ENCODE measurements at places on chromosomes 1 and 21.

DNA sequence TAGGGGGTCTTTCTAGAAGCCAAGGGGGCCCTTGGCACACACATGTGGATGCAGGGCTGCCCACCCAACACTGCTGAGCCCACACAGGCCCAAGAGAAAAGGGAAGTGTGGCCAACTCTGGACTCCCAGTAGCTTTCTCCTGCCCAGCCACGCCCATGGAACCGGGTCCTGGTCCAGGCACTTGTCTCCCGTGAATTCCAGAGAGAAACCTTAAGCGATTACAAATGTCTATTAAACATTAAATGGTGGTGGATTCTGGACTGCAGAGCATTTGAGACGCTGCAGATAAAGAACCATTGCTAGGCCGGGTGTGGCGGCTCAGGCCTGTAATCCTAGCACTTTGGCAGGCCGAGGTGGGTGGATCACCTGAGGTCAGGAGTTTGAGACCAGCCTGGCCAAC lies 100.6 kb upstream of the ARHGEF16 start:
- no peak for DNase-seq

DNA sequence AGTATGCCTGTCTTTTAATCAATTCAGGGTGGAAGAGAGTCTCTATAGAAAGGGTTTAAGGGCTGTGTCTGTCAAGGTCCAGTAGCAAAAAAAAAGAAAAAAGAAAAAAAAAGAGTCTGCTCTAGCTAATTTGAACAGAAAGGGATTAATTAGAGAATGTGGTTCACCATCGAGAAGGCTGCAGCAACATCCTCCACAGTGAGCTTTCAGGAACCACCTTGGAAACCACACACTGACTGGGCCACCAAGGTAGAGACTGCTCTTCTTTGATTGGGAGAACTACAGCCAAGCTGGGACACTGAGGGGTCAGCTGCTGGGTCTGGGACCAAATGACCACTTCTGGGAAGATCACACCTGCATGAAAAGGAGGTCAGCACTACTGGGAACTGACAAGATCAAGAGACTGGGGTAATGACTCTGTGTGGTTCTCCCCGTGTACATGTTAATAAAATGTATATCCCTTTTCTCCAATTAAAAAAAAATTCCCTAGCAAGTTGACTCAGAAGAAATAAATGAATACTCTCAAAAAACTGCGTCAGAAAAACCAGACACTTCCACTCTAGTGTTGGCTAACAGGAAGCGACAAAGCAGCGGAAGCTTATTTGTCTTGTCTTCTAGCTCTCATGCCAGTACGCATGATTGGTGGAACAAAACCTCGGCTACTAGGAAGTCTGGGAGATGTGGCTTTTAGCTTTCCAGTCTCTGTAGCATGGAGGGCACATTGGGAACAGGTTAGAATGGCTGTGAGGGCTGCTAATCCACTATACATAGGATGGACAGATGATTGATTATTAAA lies 60.0 kb upstream of the IVNS1ABP start:
- DNase-seq: no peak

GRCh38 chr1:18109058-18109755 lies 1.6 kb downstream of the IGSF21 start:
- DNase-seq: no peak

DNA sequence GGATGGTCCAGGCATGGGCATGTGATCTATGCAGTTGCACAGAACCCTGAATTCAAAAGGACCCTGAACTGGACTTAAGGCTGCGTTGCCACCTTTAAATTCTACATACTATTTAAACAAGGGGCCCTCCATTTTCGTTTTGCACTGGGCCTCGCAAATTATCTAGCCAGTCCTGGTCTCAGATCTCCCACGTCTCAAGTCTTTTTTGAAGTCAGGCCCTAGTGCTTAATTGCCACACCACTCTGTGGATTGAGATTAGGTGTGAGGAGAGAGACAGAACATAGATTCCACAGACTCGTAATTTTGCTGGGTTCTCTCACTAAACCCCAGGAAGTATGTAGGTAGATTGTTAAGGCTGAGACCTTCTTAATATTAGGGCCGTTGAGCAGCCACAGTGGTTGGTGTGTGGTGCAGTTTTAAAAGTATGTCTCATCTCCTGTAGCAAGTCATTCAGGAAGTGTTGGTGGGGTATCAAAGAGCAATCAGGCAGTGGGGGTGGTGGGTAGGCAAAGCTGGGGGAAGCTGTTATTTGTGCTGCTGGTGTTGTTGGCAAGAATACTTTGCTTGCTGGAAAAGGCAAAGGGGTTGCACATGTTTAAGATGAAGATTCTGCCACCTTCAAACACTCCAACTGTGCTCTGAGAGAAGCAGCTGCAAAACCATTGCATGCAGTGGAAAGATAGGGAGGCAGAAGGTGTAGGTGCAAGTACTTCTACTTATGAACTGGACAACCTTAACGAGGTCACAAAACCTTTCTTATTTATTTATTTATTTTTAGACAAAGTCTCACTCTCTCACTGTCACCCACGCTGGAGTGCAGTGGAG lies 11.2 kb downstream of the CD84 start:
- no peak for DNase-seq

GRCh38 chr1:206908038-206908437 lies 10.8 kb downstream of the IL24 start:
- no peak for DNase-seq

DNA sequence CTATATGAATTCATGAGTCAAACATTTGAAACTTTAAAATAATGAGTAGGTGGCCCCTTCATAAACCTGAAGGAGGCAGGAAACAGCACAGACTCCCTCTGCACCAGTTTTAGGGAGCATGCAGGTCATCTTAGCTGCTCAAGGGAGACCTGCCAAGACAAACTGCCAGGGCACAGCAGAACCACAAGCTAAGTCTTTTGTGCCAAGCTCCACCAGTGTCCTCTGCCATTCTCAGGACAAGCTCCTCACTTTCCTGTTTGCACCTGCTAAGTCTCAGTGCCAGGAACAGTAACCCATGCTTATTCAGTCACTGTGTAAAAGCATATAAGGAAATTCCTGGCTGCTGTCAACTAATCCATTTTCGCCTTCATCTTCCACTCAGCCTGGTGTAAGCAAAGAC lies 368.9 kb downstream of the SEC16B start:
- no peak for DNase-seq

DNA sequence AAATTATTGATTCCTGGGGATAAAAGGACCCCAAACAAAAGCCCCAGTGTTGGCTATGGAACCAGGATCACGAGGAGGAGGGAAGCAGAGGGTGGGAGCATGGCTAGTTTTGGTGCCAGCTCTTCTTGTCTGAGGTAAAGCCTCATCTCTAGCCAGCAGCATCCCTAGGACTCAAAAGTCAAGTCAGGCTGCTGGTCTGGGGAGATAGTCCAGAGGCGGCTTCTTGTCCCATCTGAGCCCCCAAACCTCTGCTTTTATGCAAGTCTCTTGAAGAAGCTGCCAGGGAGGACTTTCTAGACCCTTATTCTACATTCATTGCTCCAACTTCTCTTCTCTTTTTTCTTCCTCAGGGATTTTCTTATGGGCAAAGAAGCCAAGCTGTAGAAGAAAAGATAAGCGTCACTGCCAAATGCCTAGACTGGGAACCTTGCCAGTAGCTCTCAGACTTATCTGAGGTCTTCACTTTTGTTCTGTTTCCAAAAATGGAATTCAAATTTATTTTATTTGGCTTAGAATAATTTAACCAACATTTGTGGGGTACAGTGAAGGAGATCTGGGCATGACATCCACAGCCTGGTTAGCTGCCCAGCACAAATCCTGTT lies 6.9 kb upstream of the ANKRD35 start:
- DNase-seq: no peak

GRCh38 chr1:205065666-205066065 lies 18.6 kb downstream of the TMEM81 start:
- DNase-seq: no peak

GRCh38 chr1:171953835-171954234 lies 112.5 kb downstream of the DNM3 start:
- no peak for DNase-seq

DNA sequence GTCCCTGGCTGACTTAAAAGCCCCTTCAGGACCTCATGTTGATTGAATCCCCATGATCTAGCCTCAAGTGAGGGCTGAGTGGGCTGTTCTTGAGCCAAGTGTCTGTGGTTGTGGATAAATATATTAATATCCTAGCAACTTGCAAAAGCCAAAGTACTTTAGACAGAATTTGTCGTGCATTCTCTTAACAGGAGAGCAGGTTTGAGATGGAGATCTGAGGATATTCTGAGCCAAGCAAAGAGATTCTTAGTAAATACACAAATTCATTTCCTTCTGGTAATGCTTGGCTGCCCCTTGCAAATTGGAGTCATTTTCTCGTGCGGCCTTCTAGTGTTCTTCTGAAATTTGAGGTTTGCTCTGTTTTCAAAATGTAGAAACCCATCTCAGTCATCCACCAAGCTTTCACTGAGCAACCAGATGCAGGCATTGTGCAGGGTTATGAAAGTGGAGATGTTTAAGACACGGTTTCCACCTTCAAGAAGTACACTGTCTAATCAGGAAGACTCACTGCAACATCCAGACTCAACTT lies 242.1 kb upstream of the JUN start:
- DNase-seq: no peak

DNA sequence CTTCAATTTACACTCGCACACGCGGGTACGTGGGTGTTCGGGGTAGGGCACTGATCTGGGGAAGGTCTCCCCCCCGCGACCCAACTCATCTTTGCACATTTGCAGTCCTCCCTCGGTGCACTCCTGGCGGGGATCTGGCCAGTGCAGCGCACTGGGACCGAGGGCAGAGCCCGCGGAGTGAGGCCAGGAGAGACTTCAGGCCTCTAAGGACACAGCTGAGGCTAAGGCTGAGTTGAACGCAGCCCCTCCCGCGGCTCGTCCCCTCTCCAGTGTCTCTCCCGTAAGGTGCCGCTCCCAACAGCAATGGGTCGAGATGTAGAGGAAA lies 936 bp upstream of the NCAM2 start:
- no peak for DNase-seq

DNA sequence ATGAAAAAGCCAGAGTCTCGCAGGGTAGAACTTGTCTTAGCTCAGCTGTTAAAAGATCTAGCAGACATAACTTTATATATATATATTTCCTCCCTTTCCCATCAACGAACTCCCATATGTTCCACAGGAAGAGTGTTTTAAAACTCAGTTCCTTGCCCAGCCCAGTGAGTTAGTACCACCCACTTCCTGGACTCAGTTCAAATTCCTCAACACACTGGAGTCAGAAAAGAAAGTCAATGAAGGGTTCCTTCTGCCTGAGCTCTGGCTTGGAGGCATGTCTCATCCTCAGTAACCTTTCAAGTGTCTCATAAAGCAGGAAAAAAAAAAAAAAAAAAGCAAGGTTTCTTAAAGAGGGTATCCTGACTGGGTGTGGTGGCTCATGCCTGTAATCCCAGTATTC lies 15.6 kb downstream of the TPM3 start:
- DNase-seq: peak; percentile 41

DNA sequence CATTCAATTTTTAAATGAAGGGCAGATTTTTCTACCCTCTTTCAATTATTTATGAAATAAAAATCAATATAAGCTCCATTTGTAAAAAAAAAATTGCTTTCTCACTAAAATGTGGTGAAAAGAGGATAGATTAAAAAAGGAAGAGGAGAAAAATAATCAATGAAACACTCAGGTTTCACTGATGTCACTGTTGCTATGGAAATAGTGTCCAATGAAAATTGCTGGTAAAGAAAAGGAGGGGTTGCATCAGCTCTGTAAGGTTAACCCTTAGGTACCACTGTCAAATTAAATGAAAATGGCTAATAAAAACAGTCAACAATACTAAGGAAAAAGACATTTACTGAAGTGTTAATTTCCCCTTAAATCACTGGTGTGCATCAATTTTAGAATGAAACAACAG lies 91.6 kb upstream of the TTC39A start:
- peak; percentile 39 for DNase-seq

All from kidney epithelial cell (primary cell).